ENCODE measurements at places on chromosomes 7 and 10.

DNA sequence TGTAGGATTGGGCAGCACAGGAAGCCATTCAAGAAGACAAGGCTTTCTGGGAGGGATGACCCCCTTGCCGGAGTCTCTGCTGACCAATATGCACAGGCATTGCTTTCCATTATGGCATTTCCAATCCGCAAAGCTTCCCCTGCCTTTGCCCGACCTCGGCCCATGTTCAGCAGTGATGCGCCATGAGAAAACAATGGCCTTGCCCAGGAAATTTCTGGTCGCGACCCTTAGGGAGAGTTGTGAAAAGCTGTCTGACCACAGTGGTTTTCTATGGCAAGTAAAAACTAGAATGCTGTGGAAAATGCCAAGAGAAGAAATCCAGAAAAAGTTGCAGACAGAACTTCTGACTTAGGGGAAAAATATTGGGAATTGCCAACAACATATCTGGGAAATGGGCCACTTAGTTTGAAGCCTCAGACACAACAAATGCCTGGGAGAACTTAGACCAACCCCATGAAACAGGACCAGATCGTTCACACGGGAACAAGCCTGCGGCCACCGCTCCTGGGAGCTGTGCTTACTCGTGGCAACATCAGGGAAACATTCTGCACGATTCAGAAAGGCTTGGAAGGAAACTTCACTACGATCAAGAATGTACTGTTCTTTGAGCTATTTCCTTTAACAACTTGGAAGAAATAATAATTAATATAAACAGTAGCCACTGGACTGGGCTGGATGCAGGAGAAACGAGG is 512.4 kb downstream of the TNS3 start:
- DNase-seq, result no peak

DNA sequence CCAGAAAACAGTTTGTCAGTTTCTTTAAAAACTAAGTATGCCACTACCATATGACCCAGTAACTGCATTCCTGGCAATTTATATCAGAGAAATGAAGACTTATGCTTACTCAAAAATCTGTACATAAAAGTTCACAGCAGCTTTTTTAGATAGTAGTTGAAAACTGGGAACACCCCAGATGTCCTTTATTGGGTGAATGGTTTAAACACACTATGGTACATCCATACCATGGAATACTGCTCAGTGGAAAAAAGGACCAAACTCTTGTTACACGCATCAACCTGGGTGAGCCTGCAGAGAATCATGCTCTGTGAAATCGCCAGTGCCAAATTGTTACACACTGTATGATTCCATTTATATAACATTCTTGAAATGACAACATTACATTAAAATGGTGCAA is 127.6 kb upstream of the RET start:
- no peak for DNase-seq

DNA sequence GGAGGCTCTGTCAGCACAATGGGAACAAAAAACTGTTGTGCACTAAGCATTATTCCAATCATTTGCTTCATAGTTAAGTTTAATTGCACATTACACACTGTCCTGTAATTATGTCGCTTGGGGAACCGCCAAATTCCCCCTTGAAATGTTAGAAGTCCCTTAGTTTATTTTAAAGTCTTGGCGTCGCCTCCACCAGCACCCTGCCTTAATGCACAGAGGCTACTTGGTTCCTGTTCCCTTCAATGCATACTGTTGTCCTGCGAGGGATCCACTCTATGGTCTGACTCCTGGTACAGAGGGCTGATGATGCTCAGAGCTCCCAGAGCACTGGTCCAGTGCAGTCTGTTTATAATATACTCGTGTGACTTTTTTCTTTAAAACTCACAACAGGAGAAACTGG is 330.7 kb downstream of the ELMO1 start:
- DNase-seq, result no peak

DNA sequence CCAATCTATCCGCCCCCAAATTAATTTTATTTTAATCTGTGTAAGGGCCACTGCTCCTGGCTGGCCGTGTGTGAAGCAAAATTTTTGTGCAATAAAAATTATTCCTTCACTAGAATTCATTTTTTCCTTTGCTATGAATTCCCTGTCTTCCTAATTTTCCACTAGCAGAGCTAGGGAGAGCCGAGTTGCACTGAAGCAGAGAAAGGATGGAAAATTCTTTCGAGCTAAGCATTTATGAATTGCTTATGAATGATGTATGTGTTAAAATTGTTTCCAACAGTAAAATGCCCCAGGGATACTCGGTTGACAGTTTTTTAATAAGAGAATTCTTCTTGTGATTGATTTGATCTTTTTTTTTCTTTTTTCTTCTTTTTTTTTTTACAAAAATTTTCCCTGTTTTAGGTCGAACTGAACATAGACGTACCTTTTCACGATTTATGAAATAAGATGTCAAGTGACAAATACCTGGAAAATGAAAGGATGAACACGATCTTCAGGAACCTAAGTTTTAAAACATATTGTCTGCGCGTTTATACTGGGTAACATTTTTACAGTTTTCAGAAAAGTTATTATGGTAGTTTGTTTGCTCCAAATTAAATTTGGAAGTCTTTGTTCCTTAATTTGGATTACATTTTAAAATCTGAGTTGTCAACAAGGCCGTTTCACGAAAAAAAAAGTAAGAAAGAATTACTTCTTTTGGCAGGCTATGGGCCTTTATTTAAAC is 288.8 kb upstream of the NFE2L3 start:
- no peak for DNase-seq

- no peak for DNase-seq
Observed at GRCh38 chr7:13835442-13835841, 154.0 kb downstream of the ETV1 start.

GRCh38 chr10:32065856-32066255 is 9.6 kb upstream of the KIF5B start:
- no peak for DNase-seq

- DNase-seq, result no peak
Observed at GRCh38 chr7:47714669-47715607, 133.0 kb upstream of the TNS3 start.
